ENCODE measurements at places on chromosomes 11 and 22. TPM values are rescaled to one million over a fixed set of nuclear protein-coding genes. Genes with fewer than 3 reads are reported as not detected.

Gene MIOX
- total RNA-seq: under 0.01 TPM

Gene ANO1
- total RNA-seq: not detected

Gene TECTA
- 0.72 TPM for total RNA-seq

Gene CCDC116
- 0.36 TPM for total RNA-seq

Gene SLC22A8
- not detected for total RNA-seq

Gene HBE1
- not detected for total RNA-seq

Gene CABP4
- not detected for total RNA-seq

Gene TBX1
- total RNA-seq: not detected

Gene CAPN5
- 8.5 TPM for total RNA-seq

Gene SYCE3
- not detected for total RNA-seq

Gene DLG2
- total RNA-seq: 3.3 TPM

Gene TPBGL
- total RNA-seq: not detected

Gene MYEOV
- 0.88 TPM for total RNA-seq

Gene ANGPTL5
- 1.2 TPM for total RNA-seq

Gene HOATZ
- total RNA-seq: not detected

Gene PKNOX2
- total RNA-seq: 1.2 TPM

Gene KCNJ1
- not detected for total RNA-seq

Gene ARCN1
- 162 TPM for total RNA-seq

Gene PNPLA5
- not detected for total RNA-seq

Gene PRG3
- total RNA-seq: not detected

Gene DGCR6
- total RNA-seq: 0.59 TPM

Gene POU2AF1
- not detected for total RNA-seq

Gene FXYD6
- not detected for total RNA-seq

Gene SHANK2
- 3.5 TPM for total RNA-seq

Gene RAG2
- not detected for total RNA-seq

Gene MYRF
- total RNA-seq: 0.29 TPM

Gene EHF
- not detected for total RNA-seq

Gene RAB3IL1
- 20.3 TPM for total RNA-seq

Gene RFPL2
- total RNA-seq: not detected

Gene CTNND1
- total RNA-seq: 140 TPM

Gene RIC3
- not detected for total RNA-seq

Gene TREH
- total RNA-seq: not detected

Gene ABCC8
- not detected for total RNA-seq

Gene SLC22A25
- not detected for total RNA-seq

Measured in osteoblast (primary cell).